Tibial nerve (tissue), 4 donors: ENCODE measurements at places on chromosomes 2 and 18. TPM values are rescaled to one million over a fixed set of nuclear protein-coding genes. Genes with fewer than 3 reads are reported as not detected.

DNA sequence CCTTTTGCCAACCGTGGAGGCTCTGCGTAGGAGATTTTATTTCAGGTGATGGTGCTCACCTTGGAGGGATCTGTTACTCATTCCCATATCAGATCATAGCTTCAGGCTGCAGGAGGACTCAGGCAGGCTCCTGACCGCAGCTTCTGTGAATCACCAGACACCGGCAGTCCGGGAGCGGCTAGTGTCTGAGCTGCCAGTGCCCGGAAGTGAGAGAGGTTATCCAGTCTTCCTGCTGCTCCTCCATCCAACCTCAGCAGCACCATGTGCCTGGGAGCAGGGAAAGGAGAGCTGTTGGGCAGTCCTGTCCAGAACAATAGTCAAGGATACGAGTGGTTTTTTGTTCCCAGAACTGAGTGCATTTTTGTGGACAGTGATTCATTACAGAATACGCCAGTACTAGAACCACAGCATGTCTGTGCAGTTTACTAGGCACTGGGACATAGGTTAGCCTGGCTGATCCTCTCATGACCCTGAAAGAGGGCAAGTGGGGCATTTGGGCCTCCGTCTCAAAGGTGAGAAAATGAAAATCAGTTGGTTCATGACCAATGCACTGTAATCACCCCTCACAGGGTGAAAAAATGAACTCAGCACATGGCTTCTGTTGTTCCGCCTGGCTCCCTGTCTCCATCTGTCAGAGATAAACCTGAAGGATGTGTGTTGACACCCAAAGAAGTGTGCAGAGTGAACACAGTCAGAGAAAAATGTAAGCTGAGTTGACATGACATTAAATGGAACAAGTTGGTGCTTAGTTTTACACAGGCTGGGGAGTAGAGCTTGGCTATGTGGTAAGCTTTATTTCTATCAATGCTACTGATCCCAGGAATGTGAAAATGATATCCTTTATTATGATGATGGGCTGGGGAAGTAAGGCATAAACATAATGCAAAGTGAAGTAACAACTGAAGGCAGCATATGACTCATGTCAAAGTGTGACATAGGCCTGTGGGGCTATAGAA lies 12.2 kb downstream of the FHOD3 start:
- no peak for DNase-seq

DNA sequence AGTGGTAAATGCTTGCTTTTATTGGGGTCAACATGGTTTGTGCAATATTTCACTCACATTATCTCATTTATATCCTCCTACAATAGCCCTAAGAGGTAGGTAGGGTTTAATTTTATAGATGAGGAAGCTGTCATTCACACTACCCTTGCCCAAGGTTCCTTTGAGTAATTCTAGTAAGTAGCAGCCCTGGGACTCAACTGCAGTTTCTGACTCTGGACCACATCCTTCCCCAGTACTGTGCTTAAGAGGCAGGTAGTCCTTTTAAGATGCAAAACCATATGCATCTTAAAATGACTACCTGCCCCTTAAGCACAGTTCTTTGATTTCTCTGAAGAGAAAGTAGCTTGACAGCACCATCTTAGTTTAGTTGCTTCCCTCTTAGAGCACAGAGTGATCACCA lies 15.7 kb upstream of the NT5C1B start:
- DNase-seq: no peak

DNA sequence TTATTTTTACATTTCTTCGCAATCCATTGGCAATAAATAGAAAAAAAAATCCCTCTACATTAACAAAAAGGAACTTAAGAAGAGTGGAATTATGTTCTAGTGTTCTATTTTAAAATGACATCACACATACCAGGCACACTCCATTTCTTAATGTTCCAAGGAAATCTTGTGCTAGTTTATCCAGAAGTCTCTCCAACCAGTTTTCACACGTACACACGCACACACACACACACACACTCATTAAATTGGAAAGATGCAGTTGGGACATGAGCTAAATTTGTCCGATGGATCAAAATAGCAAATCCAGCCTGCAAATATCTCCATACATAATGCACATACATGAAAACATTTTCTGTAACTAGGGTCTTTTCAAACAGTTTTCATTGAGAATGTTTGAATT lies 78.3 kb downstream of the KCNJ3 start:
- DNase-seq: no peak

DNA sequence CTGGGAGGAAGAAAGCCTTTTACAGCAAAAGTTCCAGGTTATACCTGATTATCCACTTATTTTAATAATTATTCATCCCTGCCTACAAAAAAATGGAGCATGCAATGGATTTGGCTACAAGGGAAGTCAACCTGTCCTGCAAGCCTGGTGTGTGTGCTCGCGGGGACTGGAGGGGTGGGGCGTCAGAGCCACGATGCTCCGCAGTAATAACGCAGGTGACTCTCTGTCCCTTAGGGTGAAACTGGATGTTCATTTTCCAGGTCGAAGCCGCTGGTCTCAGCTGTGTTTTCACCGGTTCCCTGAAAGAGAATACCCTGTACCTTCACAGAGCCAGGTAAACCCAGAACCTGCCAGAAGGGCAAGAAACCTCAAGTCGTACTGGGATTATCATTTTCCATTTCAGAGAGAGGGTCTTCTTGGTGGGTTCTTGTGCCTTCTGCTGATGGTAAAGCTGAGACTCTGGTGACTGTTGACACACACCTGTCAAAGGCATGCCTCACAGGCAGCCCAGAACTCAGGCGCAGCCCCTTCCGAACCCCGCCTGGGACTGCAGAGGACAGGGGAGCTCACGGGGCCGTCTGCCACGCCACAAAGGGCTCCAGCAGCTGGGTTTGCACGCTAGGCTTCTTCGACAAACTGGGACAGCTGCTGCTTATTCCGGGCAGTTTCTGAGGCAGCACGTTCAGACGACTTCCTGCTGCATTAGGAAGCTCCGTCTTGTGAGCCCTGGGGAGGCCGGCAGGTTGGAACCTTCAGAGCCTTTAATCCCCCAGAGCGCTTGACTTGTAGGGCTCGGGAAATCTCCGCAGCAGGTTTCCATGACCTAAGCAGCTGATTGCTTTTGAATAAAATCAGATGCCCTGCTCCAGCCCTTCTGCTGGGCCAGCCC lies 58.6 kb downstream of the KCNG2 start:
- no peak for DNase-seq

- no peak for DNase-seq
Measured at GRCh38 chr2:182144041-182144775, 158.6 kb downstream of the PPP1R1C start.

DNA sequence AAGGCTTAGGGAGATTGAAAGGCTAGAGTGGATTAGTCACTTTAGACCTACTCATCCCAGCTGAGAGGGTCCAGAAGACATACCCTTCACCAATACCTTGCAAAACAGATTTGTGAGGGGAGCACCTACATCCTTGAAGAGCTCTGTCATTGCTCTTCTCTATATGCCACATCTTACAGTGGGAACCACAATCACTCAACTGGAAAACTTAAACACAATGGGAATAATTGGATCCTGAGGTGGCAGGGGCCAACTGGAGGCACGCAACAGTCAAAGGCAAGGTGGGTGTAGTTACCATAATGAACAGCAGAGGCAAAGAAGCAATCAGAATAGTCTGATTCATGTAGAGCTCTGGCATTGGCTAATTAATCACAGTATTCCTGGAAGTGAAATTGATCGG lies 35.4 kb downstream of the PDE1A start:
- no peak for DNase-seq

DNA sequence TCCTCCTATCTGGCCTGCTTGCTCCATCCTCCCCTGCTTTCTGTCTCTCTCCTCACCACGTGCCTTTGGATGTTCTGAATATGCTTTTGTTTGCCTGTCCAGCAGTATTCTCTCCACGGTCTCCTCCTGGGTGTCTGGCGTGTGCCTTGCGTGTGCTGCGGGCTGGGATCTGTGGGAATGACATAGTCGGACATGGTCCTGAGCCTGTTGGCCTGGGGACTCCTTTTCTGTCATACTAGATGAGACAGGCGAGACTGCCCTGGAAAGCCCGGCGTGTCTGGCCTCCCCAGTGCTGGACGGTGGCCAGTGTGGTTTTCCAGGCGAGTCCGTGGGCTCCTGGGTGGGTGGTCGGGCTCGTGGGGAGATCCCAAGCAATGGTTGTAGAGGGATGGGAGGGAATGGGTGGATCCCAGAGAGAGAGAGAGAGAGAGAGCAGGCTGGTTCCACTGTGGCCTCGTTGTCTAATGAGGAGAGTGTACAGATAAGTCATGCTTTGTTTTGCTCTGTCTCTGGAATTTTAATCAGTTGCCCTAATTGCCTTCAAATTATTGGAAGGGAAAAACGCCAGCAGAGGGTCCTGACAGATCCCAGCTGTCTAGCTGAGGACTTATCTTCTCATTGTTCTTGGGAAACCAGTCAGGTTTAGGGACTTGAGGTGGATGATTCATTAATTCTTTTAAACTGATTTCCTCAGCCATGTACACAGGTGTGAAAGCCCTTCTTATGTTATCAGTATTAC lies 58.3 kb downstream of the HPCAL1 start:
- DNase-seq: no peak

- no peak for DNase-seq
Measured at GRCh38 chr2:13604951-13605661, 888.4 kb downstream of the TRIB2 start.

- no peak for DNase-seq
Measured at GRCh38 chr2:211373203-211373602, 816.8 kb downstream of the CPS1 start.

- DNase-seq: no peak
Measured at GRCh38 chr2:219870041-219870440, 242.6 kb downstream of the SLC4A3 start.

DNA sequence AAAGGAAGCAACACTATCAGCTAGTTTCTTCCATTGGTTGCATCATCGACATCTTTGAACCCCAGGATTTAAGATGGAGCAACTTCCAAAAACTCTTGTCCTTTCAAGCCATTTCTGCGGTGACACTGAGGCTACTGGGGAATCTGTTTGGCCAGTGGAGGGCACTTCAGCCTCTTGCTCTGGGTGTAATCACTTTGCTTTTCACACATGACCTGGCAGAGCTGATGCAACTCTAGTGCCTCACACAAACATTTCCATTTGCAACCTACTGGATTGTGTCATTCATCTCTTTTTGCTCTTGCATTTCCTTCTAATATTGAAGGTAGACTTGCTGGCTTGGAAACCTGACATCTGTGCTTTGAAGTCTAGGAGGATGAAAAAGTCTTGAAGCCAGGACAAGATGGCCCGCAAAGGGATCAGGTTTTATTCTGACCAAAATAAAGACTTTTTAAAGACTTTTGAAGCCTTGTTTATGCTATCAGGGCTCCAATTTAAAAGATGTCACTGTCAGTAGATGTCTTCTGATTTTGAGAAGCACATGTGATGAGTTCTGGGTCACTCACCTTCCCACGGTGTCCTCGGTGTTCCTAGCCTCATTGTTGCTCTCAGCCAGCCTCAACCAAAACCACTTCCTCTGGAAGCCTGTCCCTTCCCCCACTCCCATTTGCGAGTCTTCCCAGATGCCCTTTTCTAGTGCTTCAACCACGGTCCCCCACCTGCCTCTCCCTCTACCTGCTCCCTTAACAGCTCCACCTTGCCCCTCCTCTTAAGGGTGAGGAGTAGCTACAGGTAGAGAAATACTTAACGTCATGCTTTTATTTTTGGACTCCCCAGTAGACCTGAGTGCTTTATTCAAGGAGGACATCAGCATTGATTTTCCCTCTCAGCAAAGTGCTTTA lies 69.7 kb upstream of the KCNE4 start:
- peak; percentile 17 for DNase-seq

DNA sequence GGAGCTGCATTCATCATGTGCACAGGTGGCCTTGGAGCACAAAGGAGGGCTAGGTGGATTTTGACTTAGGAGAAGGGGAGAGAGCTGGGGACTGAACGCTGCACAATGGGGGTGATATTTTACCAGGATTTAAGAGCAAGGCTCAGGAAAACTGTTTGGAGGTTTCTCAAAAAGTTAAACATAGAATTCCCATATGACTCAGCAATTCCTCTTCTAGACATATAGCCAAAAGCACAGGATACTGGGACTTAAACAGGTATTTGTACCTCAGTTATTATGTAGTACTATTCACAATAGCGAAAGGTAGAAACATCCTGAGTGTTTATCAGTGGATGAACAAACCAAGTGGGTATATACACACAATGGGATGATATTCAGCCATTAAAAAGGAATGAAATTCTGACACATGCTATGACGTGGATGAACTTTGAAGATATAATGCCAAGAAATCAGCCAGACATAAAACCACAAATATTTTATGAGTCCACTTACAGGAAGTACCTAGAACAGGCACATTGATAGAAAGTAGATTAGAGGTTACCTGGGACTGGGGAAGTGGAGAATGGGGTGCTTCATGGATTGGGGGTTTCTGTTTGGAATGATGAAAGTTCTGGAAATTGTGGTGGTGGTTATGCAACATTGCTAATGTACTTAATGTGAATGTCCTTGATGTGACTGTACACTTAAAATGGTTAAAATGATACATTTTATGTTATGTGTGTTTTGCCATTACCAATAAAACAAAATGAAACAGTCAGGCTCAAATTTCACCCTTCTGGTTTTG lies 216.9 kb downstream of the HAUS1 start:
- no peak for DNase-seq

DNA sequence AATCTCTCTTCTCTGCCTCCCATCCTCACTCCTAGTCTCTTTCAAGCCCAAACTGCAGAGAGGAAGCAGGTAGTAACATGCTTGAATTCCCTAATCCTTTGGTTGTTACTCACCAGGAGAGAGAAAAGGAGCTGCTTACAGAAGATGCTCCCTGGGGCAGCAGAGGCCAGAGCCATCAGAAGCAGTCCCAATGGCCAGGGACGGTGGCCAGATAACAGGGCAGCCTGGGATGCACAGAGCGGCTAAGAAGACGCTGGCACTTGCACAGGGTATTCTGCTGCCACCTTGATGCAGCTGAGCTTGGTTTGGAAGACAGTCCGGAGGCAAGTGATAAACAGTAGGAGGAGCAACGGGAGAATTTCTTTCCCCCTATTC lies 250 bp downstream of the DSC1 start:
- no peak for DNase-seq

- DNase-seq: no peak
Measured at GRCh38 chr2:234993541-234993981, 41.7 kb downstream of the SH3BP4 start.

DNA sequence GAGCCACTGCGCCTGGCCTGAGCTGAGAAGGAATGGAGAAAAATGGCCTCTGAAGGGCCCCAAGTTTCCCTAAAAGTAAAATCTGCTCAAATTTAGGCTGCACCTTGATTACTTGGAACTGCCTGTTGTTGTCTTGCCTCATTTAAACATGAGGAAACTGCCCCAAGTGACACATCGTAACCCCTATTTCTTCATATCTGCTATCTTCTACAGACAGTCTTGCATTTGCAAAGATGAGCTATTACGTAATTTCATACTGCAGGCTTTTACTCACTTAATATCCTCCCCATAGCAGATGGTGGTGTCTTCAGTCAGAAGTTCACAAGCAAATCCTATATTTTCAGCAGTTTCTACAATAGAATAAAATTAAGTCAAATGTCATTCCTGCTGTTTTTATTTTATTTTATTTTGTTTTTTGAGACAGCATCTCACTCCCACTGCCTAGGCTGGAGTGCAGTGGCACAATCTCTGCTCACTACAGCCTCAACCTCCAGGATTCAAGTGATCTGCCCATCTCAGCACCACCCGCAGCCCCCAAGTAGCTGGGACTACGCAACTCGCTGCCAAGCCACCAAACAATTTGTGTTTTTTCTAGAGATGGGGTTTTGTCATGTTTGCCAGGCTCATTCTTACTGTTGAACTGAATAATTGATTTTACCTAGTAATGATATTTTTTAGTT lies 45.3 kb upstream of the NARS1 start:
- no peak for DNase-seq

Gene AAMP
- 140 TPM for total RNA-seq

Gene DLX1
- not detected for total RNA-seq

Gene GKN1
- total RNA-seq: not detected

Gene CYS1
- total RNA-seq: 2.7 TPM

Gene CIDEA
- total RNA-seq: 135 TPM

Gene SLC5A6
- total RNA-seq: 50.0 TPM

Gene ANTXR1
- total RNA-seq: 53.7 TPM
